Neural progenitor cell (in vitro differentiated cells): ENCODE measurements at places on chromosomes 12 and 14.

DNA sequence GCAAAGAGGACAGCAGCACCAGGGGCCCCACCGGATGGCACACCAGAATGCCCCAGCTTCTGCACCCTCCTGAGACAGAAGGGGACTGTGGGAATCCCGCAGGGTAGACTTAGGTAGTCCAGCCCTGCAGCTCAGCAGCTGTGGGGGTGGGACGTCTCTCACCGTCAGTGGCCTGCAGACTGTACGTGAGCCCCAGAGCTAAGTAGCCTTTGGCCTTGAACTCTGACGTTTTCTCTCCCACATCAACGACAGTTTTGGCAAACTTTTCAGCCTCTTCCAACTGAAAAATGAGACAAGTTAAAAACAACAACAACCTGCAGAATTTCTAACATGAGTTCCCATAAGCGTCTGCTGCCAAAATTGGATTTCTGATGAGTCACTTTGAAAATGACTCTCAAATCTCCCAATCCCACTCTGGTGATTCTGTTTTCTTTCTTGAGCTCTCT, 161.4 kb downstream of the TTC7B start:
- no peak for DNase-seq

DNA sequence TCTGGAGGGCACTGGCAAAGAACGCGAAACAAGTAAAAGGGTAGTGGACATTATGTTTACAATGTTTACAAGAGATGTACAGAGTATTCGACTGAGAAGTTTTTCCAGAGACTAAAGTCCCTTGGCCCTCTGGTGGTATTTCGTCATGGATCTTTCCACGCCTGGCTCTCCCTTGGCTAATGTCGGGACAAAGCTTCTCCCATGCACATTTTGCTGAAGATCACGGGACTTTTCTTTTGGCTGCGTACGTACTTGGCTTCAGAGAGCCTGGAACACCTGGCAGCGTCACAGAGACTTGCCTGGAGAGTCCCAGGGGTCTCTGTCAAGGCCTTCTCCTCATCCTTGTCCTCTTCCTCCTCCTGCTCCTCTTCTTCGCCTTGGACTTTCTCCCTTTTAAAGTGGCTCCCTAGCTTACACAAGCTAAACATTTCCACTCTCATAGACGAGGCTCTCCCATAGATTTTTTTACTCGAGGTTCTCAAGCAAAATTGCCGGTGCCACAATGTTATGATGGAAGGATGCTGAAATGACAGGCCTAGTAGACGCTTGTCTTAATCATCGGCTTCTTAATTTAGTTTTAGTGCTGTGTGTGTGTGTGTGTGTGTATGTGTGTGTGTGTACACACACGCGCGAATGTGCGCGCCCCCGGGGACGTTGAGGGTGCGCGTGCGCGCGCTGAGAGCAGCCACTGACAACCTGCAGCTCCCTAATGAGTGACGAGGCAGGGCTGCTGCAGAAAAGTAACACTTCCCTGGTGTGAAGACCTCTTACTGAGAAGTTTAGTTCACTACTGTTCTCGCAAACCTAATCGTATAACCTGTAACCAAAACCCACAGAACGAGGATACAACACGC, 4.9 kb upstream of the FOXG1 start:
- DNase-seq: peak; percentile 7

- DNase-seq: no peak
These were observed 69.9 kb downstream of the PLXNC1 start for GRCh38 chr12:94218233-94218632.

DNA sequence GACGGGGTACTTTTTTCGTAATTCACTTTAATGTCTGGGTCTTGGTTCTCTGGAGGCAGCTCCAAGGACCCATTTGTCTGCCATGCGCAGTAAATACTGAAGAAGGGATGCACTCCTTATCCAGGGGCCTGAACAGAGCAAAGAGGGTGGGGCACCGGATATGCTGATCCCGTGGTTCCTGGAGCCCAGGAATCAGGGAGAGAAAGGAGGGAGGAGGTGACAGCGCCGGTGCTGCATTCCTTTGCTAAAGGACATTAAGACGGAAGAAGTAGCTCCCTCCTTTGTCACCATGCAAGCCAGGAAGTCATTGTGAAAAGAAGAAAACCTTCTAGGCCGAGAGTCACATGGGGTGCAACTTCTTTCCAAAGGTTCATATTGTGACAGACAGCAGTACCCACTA, 1057.7 kb downstream of the VRK1 start:
- peak; percentile 33 for DNase-seq
